ENCODE measurements at places on chromosomes 4 and X. TPM values are rescaled to one million over a fixed set of nuclear protein-coding genes. Genes with fewer than 3 reads are reported as not detected.
A peak's percentile ranks its signal among the peaks of the same experiment; 100 is the strongest.

- DNase-seq = no peak
These were observed 26.6 kb upstream of the AMELX start for GRCh38 chrX:11266573-11267003.

- peak; percentile 14 for DNase-seq
These were observed 21.5 kb downstream of the AMOT start for GRCh38 chrX:112819008-112819640.

DNA sequence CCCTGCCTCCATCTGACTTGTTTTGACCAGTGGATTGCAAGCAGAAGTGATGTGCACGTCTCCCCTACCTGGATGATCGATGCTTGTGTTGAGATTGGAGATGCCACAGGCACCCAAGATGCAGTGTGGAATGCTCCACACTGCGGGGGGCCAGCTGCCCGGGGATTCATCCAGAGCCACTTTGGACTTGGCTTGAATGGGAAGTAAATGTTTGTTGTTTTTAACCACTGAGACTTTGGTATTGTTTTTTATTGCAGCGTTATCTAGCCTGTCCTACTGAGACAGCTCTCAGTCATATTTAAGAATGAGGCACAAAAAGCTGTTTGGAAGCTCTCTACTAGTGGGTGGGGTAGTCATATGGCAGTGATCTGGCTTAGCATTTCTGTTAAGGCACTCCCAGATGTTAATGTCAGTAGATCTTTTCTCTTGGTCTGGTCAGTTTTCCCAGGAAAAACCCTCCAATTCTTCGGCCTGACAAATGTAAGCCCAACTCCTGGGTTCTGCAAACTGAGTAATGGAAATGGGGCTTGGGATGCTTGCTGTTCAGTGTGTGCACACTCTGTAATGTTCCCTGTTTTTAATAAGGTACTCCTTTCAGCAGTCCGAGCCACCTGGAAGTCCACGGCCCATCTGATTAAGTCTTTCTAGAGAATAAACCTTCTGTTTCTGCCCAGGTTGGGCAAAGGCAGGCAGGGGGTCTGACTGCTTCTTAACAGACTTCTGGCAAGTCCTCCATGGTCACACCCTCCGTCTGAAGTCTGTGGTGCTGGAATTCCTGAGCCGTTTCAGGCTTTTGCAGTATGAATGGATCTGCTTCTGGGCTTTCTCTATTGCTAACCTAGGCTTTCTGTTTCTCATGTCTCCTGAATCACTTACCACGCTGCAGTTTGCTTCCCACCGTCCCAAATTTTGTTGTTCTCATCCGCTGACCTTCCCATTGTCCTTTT, 74.8 kb downstream of the WWC2 start:
- no peak for DNase-seq

DNA sequence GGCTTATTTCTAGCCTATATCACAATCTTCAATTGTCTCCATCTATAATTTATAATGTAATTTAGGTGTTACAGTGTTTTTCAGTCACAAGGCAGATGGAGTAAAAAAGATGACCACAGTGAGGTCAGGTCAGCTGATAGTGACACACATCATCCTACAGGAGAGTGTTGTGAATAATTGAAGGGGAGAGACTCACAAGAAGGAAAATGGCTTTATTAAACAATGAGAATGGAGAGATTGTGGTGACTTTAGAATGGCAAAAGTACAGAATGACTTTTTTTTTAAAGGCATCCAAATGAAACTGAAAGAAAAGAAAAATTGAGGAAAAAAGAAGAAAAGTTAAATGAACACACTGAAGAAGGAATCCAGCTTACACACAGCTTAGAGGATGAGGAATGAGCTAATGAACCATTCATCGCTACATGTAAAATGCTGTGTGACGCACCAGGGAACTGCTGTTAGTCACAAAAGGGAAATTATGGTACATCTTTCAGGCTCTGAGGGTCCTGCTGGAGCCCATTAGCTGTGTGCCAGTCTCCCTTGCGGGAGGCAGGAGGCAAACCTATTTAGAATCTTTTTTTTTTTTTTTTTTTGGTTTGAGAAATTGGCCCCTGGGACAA, 56.6 kb downstream of the SPRY1 start:
- peak; percentile 34 for DNase-seq

GRCh38 chrX:129462707-129463106, 60.6 kb downstream of the SMARCA1 start:
- DNase-seq = no peak

GRCh38 chr4:90159193-90159592, 32.0 kb downstream of the CCSER1 start:
- peak; percentile 50 for DNase-seq

GRCh38 chrX:112704187-112704586, 24.4 kb upstream of the LHFPL1 start:
- DNase-seq = no peak

DNA sequence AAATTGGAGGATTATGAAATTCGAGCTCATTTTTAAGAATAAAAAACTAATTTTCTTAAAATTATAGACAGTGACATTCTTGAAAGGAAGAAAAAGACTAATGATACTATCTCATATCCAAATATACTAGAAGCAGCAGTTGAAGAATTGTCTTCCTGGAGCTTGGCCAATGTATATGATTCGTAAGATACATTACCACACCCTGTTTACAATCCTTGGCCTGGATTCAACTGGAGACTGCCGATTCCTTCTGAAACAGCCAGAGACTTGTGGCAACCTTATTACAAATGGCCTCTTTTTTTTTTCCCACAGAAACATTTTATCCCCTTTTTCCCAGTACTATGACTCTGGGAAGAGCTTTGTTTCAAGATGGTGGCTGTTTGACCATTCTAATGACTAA, 571.2 kb upstream of the FAT1 start:
- peak; percentile 54 for DNase-seq

DNA sequence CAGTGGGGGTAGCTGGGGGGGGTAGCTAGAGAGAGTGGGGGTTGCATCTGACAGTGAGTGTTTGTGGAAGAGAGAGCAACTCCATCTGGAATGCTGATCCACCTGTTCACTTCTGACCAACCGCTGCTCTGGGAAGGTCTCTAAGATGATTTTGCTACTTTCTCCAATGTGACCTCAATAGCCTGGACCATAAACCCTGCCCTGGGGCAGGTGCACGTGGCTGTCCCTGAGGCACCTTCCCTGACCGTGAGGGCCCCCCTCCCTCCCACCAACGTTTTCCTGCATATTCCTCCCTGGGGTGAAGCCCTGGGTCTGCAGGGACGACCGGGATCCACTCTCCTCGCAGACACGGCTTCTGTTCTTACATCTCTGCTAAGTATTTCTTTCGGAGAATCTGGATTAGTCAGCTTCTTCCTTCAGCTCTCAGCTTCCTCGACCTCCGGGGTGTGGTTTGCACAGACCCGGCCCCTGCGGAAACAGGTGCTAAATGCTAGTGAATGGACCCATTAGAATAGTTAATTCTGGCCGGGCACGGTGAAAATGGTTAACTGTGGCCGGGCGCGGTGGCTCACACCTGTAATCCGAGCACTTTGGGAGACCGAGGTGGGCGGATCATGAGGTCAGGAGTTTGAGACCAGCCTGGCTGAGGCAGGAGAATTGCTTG, 21.4 kb upstream of the PLCXD1 start:
- DNase-seq = no peak

DNA sequence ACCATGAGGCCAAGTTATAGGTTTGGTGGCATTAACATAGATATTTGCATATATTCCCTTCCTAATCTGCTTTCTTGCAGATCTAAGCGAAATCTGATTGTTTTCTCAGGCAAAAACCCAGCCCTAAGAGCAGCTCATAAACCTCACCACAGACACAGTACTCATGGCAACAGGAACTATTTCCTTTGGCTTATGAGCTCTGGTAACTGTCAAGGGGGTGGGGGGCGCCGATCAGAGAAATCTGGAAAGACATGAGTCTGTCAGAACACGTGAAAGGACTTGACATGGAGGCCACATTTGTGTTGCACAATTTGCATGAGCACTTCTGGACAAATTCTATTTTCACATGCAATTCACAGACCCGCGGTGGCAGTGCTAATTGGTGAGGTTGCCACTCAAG, 83.7 kb downstream of the MGST2 start:
- DNase-seq = no peak

- peak; percentile 89 for DNase-seq
These were observed 175.6 kb downstream of the SNCA start for GRCh38 chr4:89661173-89661899.

DNA sequence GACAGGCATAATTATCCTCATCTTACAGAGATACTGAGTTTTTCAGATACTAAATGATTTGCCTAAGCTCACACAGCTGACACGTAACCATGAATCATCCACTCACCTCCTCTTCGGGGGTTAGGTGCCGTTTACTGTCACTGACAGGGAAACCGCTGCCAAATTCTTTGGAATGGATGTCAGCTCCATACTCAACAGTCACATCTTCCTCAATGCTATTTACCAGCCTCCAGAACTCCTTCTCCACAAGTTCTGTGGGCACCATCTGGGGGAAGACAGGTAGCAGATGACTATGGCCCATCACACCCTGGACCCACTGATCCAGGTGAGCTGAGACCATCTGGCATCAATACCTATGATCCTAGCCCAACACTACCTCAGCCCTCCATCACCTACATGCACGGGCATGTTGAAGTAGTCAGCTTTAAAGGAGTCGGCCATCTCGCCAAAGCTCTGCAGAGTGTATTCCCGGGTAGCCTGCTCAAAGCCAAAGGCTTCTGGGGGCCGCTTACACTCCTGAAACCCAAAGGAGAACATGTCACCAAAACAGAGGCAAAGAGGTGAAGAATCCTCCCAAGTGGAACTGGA, 13.5 kb downstream of the KDM5C start:
- peak; percentile 74 for DNase-seq

DNA sequence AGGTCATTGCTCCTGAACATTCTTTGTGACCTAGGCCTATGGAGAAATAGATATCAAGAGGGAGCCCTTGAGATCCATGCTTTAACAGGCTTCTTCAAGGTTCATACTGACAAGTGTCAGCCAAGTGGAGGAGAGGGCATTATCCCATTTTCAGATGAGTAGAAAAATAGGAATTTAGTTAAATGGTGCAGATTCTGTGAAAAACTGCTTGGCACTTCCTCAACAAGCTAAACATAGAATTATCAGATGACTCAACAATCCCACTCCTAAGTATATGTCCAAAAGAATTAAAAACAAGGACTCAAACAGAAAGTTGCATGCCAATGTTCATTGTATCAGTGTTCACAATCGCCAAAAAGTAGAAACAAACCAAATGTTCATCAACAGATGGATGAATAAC, 43.8 kb upstream of the KCNIP4 start:
- no peak for DNase-seq

DNA sequence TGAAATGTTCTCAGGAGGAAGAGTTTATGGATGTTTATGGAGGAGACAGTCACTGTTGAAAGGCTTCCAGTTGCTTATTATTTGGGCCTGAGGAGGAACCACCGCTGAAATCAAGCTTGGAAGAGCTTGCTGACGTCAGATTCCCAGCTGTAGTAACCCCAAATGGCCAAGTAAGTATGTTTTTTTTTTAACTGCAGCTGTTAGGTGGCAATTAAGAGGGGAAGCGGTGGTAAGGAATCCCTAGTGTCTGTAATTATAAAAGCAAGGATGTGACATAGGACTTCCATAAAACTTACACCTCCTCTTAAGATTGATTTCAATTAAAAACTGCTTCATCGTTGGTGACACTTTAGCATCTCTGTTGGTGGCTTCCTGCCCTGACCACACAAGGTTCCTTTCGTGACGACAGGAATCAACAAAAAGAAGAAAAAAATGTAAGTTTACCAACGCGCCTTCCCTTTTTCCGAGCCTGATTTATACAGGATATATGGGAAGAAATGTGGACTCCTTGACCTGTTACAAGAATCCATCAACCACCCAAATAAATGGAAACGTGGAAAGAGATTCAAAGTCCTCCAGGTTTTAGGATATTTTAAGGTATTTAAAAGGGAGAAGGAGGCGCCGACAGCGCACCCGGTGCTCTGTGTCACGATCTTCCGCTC, 884 bp downstream of the RELL1 start:
- peak; percentile 32 for DNase-seq

GRCh38 chrX:97743014-97743413, 859.3 kb downstream of the RPA4 start:
- DNase-seq = no peak

- DNase-seq = peak; percentile 81
These were observed 88.0 kb upstream of the SLITRK2 start for GRCh38 chrX:145729635-145730034.

GRCh38 chr4:48602763-48603162, 112.7 kb downstream of the ZAR1 start:
- DNase-seq = no peak

- peak; percentile 15 for DNase-seq
These were observed 680.4 kb downstream of the DMD start for GRCh38 chrX:32530802-32531403.

DNA sequence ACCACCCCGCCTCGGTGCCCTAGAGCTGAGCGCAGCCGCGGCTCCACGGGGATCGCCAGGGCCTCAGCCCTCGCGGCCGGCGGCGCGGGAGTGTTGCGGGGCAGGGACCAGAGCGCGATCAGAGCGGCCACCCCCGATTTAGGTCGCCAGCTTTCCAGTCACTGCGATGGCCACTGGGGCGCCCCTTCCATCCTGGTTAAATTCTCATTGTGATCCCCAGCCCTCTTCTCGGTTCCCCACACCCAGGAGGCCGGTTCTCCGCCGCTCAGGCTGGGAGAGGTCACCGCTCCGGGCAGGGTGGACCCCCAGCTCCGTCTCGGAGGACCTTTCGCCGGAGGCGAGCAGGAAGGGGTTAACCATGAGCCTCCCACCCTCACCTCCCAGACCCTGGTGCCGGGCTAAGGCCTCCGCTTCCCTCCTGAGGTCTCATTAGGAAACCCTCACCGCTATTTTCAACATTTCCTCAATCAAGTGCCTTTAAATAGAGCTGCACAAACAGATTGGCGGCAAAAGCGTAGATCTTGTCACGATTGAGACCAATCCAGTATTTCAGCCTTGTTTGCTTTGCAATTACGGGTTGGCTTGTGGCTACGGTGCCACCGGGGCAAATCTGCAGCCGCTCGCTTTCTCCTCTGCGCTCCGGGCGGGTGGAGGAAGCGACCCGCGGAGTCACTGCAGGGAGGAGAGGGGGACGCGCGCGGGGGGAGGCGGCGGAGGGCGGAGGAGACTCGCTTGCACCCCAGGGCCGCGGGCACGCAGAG, 8.3 kb upstream of the HAND2 start:
- no peak for DNase-seq

DNA sequence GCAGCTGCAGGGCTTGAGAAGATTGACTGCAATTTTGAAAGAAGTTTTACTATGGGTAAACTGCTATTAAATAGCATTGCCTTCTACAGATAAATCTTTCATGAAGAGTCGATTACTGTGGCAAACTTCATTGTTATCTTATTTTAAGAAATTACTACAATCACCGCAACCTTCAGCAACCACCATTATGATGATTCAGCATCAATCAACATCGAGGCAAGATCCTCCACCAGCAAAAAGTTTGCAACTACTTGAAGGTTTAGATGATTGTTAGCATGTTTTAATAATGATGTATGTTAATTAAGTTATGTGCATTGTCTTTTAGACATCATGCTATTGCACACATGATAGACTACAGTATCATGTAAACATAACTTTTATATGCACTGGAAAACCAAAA, 1511.0 kb downstream of the FSTL5 start:
- no peak for DNase-seq

CFAP47 gene
- under 0.01 TPM for total RNA-seq

HPGDS gene
- total RNA-seq = not detected

KLHL4 gene
- 8.5 TPM for total RNA-seq

SFRP2 gene
- not detected for total RNA-seq

FAT4 gene
- 1.1 TPM for total RNA-seq

H2BW2 gene
- total RNA-seq = not detected

TMEM47 gene
- 2.3 TPM for total RNA-seq

Measured in HT1080 (cell line).